IMR-90 (cell line): ENCODE measurements at places on chromosomes 4 and X. TPM values are rescaled to one million over a fixed set of nuclear protein-coding genes. Genes with fewer than 3 reads are reported as not detected.

DNA sequence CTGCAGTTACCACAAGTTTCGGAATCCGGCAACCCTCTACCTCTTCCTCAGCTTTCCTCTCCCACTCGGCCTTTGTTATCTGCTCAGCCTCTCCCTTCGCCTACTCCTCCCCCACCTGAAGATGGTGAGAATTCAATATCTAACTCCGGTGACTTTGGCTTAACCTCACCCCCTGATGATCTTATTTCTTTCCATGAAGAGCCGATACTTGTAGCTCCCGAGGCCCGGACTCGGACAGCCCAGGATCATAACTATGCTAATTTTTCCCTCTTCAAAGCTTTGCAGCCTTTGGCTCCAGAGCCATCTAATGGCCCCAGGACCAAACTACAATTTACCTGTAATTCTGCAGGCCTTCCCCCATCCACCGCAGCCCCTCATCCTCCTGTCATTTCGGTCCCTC lies 32.0 kb upstream of the MGST2 start:
- peak; percentile 20 for DNase-seq

GRCh38 chr4:182600093-182600492 lies 317.1 kb downstream of the DCTD start:
- DNase-seq = peak; percentile 64

DNA sequence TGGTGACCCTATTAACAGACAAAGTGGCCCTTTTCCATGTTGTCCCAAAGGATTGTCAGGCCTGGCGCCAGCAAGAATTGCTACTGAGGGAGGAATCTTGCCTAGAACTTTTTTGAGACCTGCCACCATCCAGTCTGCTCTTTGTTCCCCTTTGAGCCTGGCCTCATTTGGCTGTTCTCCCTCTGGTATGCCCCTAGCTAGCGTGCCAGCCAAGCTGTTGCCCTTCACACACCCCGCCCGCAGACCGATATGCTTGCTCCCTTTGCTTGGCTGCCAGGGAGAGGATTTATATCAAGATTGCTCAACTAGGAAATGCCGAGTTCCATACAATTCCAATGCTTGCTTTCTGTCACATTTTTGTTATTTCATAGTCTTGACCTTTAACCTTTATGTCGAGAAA lies 24.4 kb downstream of the IGSF1 start:
- DNase-seq = no peak

DNA sequence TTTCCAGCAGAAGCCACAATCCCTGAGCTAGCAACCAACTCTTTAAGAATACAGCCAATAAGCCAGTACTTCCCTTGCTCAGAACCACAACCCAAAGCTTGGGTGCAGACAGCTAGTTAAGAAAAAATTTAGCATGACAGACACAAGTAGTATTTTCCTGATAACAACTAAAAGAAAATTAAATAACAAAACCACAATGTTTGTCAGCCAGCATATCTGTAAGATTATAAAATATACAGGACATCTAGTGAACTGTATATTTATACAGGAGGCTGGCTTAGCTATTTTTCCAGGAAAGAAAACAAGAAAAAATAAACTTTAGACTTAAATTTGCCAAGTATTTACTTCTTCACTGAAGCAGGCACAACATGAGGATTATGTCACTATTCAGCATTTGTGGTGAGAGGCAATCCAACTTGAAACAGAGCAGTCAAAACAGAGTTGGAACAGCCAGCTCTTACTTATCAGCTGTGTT lies 6.6 kb downstream of the PF4V1 start:
- DNase-seq = peak; percentile 88

DNA sequence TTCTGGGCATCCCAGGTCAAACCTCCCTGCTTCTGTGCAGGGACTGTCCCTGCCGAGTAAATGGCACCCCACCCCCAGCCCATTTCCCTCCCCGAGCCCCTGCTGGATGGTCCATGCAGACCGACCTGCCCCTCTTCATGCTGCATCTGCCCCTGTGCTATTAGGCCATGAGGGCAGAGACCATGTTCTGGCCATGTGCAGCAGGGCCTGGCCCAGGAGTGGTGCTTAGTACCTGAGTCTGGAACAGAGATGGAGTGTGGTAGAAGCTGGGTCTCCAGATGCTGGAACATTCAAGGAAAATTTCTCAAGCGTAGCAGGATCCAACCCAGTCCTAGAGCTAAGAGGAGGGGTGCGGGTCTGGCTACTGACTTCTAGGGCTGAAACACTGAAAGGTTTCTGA lies 15.3 kb upstream of the UBA1 start:
- no peak for DNase-seq

DNA sequence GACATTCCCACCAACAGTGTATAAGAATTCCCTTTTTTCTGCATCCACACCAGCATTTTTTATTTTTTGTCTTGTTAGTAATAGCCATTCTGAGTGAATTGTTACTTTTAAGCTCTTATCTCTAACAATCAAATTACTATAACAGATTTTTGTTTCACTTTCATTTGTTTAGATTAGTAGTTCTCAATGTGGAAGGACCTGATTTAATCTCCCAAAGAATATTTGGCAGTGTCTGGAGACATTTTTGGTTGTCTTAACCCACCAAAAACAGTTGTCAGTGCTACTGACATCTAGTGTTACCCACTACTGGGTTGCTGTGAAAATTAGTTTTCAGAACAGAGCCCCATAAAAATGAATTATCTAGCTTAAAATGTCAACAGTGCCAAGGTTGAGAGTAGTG lies 37.9 kb downstream of the RUFY3 start:
- DNase-seq = peak; percentile 21

- peak; percentile 19 for DNase-seq
These were observed 707 bp upstream of the UNC5C start for GRCh38 chr4:95549246-95550114.

DNA sequence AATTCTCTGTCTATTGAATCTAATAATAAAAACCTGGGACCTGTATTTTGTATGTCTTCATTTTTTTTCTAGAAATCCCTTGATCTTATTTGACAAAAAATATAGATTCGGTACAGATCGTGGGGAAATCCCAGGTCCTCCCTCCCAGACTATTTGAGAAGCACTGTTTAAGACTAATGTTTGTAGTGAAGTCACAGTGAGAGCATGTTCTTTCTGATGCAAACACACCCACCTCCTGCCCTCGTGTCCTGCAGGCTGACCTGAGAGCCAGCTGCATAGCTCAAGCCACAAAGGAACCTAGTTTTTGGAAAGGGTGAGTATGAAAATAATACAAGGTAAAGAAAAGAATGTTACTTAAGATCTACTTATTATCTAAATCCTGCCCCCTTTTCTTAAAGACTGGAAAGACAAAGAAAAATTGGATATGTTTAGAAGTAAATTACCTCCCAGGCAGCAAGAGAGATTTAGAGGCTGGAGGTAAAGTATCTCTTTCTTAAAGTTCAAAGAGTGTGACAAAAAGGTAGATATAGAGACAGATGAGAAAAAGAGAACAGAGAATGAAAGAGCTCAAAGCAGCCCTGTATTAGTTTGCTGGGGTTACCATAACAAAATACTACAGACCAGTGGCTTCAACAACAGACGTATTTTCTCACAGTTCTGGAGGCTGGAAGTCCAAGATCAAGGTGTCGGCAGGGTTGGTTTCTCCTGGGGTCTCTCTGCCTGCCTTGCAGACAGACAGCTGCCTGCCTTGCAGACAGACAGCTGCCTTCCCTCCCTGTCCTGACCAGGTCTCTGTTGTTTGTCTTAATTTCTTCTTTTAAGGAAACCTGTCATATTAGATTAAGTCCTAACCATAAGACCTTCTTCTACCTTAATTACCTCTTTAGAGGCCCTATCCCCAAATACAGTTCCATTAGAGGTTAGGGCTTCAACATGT lies 20.4 kb upstream of the DCTD start:
- DNase-seq = peak; percentile 55

DNA sequence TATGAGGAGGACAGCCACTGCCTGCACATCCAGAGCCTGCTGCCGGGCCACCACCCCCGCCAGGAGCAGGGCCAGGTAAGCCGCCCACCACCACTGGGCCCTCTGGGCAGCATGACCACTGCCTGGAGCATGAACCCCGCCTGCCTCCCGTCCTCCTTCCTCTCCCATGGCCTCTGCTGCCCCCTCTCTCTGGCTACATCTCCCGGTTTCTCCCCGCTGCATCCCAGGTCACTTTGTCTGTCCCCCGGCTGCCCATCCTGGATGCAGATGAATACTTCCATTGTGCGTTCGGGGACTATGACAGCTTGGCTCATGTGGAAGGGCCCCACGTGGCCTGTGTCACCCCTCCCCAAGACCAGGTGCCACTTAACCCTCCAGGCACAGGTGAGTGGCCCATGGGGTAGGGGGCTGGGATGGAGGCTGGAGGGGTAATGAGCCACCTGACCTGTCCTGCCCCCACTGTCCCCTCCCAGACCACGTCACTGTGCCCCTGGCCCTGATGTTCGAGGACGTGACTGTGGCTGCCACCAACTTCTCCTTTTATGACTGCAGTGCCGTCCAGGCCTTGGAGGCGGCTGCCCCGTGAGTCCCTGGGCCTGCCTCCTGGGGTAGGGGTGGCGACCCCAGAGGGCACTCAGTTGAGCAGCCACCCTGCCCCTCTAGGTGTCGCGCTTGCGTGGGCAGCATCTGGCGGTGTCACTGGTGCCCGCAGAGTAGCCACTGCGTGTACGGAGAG lies 6.0 kb downstream of the PLXNB3 start:
- no peak for DNase-seq

GRCh38 chrX:18065956-18066355 lies 154.7 kb downstream of the BEND2 start:
- DNase-seq = no peak

BCAP31 gene
- 166 and 244 TPM in 2 replicates for total RNA-seq

HSFX1 gene
- under 0.01 and 0.18 TPM in 2 replicates for total RNA-seq

GRCh38 chrX:17535229-17535628 lies 160.2 kb downstream of the NHS start:
- DNase-seq = peak; percentile 20

- DNase-seq = peak; percentile 93
These were observed 154.9 kb downstream of the STK32B start for GRCh38 chr4:5206016-5206790.

TKTL2 gene
- not detected in 2 replicates for total RNA-seq

CHST7 gene
- total RNA-seq = 2.9 and 3.3 TPM in 2 replicates

SYTL4 gene
- 2.3 and 3.1 TPM in 2 replicates for total RNA-seq

GRCh38 chrX:104108955-104109354 lies 3.4 kb upstream of the ZCCHC18 start:
- no peak for DNase-seq

NAT8L gene
- not detected in 2 replicates for total RNA-seq

GRCh38 chr4:15738877-15739276 lies 36.0 kb downstream of the BST1 start:
- peak; percentile 21 for DNase-seq

USP17L28 gene
- not detected in 2 replicates for total RNA-seq

GNL3L gene
- total RNA-seq = 47.2 and 48.8 TPM in 2 replicates

BDH2 gene
- 36.4 and 52.2 TPM in 2 replicates for total RNA-seq

- peak; percentile 85 for DNase-seq
These were observed 54.3 kb upstream of the TET2 start for GRCh38 chr4:105092356-105092755.

GRCh38 chr4:158302076-158302866 lies 92.0 kb downstream of the TMEM144 start:
- peak; percentile 80 for DNase-seq

CXCL8 gene
- 2.7 and 3.3 TPM in 2 replicates for total RNA-seq

GRCh38 chr4:94536049-94536448 lies 84.3 kb downstream of the PDLIM5 start:
- DNase-seq = no peak

TIMP1 gene
- total RNA-seq = 407 and 512 TPM in 2 replicates

GRCh38 chr4:16641971-16642370 lies 256.5 kb downstream of the LDB2 start:
- peak; percentile 78 for DNase-seq

- DNase-seq = no peak
These were observed 595.9 kb downstream of the SMARCA1 start for GRCh38 chrX:128927363-128927762.

TCP11X2 gene
- not detected in 2 replicates for total RNA-seq

- DNase-seq = no peak
These were observed 238.1 kb downstream of the SPOCK3 start for GRCh38 chr4:166996216-166996615.

DNA sequence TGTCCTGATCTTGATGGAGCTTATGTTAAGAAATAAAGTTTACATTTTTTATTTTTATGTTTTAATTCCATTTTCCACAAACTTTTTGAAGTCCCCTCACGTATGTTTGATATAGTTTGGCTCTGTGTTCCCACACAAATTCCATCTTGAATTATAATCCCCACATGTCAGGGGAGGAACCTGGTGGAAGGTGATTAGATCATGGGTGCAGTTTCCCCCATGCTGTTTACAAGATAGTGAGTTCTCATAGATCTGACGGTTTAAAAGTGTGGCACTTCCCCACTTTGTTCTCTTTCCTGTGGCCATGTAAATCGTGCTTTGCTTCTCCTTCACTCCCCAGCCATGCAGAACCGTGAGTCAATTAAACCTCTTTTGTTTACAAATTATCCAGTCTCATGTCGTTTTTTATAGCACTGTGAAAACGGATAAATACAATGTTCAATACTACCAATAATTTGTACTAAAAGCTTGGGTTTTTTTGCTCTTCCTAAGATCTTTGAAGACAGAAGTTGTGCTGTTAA lies 89.8 kb downstream of the PAPSS1 start:
- no peak for DNase-seq

- DNase-seq = no peak
These were observed 132.3 kb upstream of the VCX3A start for GRCh38 chrX:6667048-6667768.

GRCh38 chrX:13440176-13440575 lies 120.3 kb upstream of the ATXN3L start:
- DNase-seq = peak; percentile 69

DNA sequence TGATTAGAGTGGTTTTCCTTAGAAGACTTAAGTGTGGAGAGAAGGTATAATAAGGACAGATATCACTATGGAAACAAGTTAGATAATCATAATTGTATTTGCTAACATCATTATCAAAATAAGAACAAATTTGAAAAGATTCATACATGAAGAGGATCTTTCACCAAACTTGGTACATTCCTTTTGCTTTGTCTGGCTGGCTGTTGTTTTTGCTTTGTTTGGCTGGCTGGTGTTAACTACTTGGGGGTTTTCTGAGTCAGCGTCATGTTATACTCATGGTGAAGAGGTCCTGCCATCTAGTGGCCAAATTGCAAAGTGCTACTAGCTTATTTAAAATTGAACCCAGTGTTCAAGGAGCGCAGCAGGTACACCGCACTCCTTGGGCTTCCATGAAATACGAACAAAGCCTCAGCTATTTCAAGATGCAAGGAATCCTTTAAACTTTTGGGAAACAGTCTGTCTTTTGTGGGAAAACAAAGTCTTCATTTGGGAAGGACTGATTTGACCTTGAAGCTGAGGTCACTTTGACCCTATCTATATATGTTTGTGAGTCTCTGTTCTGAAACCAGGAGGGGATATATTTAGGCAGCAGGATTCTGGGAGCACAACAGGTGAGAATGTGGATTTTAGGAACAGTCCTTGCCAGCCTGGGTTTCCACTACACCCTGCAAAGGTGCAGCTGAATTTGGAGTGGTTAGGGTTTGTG lies 129.7 kb downstream of the PLS3 start:
- peak; percentile 79 for DNase-seq

DNA sequence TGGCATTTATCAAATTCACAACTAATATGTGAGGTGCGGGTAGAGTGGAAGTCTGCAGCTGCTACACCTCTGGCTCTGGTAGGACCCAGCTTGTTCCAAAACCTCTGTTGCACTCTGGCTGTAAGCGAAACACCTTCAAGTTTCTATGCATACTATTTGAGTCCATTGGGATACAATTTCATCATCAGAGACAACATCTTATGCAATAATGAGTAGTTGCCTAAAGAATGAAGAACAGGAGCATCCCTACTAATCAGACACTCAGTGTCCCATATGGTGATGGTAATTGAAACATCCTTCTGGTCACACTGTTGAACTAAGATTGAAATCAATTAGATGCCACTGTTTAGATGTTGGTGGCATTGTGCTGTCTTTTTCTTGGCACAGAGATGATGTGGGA lies 178.4 kb downstream of the MGST2 start:
- DNase-seq = no peak

- DNase-seq = no peak
These were observed 213.8 kb downstream of the PTTG2 start for GRCh38 chr4:38173935-38174518.
